ENCODE measurements at places on chromosomes 1 and 21.

DNA sequence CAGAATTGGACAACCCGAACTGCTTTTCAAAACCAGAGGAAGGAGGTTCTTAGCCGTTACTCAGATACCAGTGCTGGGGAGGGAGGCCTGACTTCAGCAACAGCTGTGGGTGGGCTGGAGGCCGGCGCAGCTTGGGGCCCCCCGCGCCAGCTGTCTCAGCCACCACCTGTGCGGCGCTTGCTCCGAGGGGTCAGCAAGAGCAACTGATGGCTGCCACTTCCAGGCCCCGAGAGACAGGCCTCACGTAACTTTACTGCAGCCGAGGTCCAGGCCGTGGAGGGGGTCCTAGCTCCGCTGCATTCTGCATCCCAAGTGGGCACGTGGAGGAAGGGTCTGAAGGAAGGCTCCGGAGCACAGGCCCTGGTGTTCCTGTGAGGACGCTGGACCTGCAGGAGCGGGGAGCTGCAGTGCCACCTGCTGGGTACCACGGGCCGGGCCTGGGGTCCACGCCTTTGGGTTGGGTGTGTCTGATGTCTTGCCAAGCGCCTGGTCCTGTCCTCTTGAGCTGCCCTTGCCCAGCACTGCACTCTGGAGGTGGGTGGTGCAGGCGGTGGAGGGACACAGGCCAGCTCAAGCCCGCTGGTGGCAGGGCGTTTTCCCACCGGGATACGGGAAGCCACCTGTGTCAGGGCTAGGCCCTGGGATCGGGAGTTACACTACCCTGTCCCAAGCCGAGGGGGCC, 9.8 kb downstream of the THAP3 start:
- DNase-seq, result peak; percentile 39

DNA sequence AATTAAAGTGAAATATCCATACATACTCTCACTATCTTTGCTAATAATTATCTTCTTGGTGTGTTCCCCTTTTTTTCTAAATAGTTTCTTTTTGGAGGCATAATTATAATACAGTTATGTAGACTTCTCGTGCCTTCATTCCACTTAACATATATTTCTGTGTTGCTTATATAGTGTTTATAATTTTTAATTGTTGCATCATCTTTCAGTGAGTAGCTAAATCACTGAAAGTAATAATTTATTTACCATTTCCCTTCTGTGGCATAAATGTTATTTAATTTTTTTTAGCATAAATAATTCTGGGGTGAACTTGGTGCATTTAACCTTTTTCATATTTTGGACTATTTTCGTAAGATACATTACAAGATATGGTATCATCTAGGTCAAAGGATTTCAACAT, 38.3 kb downstream of the SMAP2 start:
- DNase-seq, result no peak

- DNase-seq, result no peak
Observed at GRCh38 chr21:29638761-29639327, 301.0 kb downstream of the GRIK1 start.

GRCh38 chr1:54139711-54140110, 13.1 kb downstream of the CDCP2 start:
- DNase-seq, result no peak

DNA sequence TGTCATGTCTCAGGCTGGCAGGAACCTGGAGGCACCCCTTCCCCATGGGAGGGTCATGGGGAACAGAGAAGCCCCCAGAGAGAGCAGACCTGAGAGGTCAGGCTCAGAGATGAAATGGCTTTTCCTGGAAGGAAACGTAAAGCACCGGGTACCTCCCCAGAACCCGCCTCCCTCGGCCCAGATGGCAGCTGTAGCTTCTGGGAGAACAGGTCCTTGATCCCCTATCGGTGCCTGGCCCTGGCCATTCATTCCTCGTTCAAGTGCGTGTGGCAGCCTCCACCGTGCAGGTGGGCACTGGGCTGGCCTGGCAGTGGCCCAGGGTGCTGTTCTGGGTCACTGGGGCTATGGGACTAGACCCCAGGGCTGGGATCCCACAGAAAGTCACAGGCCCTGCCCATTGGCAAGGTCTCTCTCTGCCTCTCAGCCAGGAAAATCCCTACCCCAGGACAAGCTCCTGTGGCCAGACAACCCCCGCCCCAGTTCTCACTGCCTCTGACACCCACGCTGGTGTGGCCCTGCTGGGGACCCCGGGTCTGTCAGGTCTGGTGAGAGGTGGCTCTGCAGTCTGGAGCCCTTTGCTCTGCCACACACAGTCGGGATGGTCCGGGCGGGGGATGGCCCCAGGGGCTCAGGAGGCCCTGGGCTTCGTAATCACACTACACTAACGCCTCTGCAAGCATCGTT, 183.2 kb upstream of the VAMP3 start:
- no peak for DNase-seq

Data from stimulated activated CD4-positive, alpha-beta T cell treated with anti-CD3 and anti-CD28 coated beads, Interleukin-15, amount 100 ng/mL, for 48 hours (primary cell).